ENCODE measurements at places on chromosomes 11 and 22.

- DNase-seq = no peak
Measured at GRCh38 chr11:74780248-74781005, 31.8 kb downstream of the RNF169 start.

DNA sequence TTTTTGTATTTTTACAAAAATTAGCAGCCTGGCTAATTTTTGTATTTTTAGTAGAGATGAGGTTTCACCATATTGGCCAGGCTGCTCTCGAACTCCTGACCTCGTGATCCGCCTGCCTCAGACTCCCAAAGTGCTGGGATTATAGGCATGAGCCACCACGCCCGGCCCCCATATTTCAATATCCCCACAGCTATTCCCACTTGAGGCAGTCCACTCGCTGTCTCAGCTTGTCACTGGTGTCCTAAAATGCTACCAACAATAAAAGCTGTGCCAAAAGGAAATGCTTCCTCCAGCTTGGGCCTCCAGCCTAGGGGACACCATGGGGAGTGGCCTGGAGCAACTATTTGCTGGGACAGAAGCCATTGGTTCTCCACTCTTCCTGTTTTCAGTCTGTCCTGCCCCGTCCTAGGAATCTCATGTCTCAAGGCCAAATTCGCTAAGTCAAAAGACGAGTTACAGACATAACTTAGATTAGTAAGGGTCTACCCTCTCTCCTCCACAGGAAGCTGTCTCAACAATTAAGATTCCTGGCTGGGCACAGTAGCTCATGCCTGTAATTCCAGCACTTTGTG is 7.3 kb upstream of the SPINDOC start:
- DNase-seq = no peak

DNA sequence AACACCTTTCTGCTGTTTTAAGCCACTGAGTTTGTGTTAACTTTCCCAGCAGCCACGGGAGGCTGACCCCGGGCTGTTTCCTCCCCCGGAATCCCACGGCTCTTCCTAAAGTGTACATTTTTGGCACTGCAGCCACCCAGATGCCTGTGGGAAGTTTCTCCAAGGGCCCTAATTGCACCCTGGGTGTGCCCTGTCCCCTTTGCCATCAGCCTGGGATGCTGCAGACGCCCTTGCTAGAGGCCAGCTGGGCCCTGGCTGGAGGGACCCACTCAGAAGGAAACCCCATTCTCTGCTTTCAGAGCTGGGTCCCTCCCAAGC is 883.3 kb downstream of the BRD1 start:
- DNase-seq = no peak

GRCh38 chr11:116576526-116576925 is 196.3 kb downstream of the BUD13 start:
- DNase-seq = no peak

- no peak for DNase-seq
Measured at GRCh38 chr11:3160252-3161031, 4.7 kb downstream of the OSBPL5 start.

DNA sequence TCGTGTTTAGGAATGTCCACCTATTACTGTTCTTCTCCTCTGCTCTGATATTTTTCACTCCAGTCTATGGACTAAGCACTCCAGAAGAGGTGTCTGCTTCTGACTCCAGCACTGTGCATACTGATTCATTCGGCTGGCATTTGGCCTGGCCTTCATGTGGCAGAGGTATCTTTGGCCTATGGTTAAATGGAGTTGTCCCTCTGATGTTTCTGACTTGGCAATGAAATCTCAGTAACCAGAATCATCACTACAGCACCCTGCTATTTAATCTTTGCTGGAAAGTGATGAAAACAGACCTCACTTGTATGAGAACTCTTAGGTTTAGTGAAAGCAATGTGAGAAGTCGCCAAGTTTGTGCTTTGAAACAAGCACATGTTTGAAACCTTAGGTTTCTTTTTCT is 155.2 kb downstream of the MAML2 start:
- DNase-seq = no peak

GRCh38 chr11:42498971-42499370 is 812.8 kb upstream of the API5 start:
- no peak for DNase-seq

DNA sequence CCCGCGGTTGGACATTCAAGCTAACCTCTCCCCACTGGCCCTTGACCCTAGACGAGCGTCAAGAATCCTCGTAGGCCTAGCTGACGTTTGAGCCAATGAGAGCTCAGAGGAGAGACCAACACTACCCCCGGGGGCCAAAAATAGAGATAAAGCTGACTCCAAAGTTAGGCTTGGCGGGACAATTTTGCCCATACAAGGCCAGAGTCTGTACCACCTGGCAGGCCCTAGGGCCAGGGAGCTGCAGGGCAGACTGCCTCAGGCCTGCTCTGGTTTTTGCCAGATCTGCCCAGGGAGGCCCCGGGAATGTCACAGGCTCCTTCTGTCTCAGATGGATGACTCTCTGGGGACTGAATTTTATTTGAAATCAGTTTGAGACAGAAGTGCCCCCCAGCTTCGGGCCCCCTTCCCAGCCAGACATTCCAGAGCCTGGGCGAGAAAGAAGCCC is 40.8 kb upstream of the ACCSL start:
- DNase-seq = no peak

- DNase-seq = no peak
Measured at GRCh38 chr11:1639102-1639620, 9.6 kb downstream of the KRTAP5-5 start.

GRCh38 chr22:38618682-38619081 is 37.5 kb downstream of the FAM227A start:
- DNase-seq = no peak

DNA sequence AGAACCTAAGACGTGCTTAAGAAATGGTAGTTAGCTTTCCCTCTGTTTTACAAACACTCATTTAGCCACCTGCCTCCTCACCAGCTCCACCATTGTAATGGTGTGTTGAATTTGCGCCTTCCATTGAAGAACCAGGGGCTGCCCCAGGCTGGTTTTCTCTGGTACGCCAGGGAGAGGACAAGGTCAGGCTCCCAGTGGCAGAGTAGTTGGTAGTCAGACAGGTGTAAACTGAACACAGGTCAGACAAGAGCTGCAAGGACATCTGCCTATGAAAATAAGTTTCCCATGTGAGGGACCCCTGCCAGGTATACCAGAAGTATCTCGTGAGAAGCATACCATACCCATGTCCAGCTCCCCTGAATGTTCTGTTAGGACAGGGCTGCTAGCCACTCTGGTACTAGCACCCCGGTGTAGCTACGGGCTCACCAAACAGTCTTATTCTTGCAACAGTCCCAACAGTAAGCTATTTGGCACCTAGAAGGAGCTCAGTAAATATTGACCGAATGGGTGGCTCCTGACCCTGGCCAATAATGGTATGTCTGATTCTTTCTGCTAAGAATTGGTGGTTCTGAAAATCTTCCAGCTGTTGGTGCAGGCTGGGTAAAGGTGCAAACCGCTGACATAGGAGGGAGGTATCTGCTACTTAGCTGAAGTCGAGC is 359.0 kb downstream of the LARGE1 start:
- no peak for DNase-seq

GRCh38 chr11:30635401-30635989 is 49.3 kb upstream of the MPPED2 start:
- DNase-seq = no peak

- DNase-seq = no peak
Measured at GRCh38 chr22:45314054-45314721, 4.5 kb downstream of the FAM118A start.

DNA sequence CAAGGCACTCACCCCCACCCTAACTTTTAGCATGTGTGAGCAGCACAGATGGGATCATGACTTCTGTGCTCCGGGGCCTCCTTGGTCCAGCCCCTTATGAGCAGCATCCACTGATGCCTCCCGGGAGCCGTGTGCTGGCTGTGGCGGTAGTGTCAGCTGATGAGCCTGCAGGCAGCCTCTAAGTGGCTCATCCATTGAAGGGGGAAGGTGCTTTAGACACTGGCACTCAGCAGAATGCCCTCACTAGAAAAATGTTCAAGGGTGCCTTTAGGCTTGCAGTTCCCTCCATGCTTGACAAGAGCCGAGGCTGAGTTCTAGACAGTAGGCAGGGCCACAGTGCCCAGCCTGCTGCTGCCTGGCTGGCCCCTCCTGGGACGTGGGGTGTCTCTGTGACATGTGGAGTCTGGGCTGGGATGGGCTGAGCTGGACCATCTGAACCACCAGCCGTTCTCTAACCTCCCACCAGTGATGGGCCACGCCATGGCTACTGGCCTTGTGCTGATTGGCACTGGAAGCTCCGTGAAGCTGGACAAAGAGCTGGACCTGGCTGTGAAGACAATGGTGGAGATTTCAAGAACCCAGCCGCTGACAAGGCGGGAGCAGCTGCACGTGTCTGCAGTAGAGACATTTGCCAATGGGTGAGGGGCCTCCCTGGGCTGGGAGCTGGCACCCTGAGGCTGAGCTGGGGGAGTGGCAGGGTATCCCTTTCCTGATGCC is 5.8 kb downstream of the TTC38 start:
- DNase-seq = no peak

GRCh38 chr11:119188067-119188466 is 2.8 kb downstream of the NHERF4 start:
- DNase-seq = no peak

Data from stimulated activated CD8-positive, alpha-beta memory T cell treated with anti-CD3 and anti-CD28 coated beads, Interleukin-4, amount 100 ng/mL, for 4 hours (primary cell).